ENCODE measurements at places on chromosomes 5 and 9.

- DNase-seq = no peak
These were observed 3.6 kb downstream of the CEP78 start for GRCh38 chr9:78239506-78239905.

- DNase-seq = no peak
These were observed 51.4 kb downstream of the TRIP13 start for GRCh38 chr5:943918-944620.

DNA sequence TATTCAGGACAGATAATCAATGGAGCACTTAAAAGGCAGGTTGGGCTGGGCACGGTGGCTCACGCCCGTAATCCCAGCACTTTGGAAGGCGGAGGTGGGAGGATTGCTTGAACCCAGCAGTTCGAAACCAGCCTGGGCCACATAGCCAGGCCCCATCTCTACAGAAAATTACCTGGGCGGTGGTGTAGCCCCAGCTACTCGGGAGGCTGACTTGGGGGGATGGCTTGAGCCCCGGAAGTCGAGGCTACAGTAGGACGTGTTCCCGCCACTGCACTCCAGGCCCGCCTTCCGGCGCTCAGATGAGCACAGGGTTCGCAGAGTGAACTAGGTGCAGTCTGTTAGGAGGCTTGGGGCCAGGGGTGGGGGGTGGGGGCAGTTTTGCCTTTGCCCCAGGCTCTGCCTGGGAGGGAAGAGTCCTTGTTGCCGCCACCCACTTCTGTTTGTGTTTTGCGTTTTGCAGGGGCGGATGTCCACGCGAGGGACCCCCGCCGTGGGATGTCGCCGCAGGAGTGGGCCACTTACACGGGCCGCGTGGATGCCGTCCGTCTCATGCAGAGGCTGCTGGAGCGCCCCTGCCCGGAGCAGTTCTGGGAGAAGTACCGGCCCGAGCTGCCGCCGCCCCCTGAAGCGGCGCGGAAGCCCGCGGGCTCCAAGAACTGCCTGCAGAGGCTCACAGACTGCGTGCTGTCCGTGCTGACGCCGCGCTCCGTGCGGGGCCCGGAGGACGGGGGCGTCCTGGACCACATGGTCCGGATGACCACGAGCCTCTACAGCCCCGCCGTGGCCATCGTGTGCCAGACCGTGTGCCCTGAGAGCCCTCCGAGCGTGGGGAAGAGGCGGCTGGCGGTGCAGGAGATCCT, 85.2 kb downstream of the ANKRD33B start:
- no peak for DNase-seq

- peak; percentile 70 for DNase-seq
These were observed 89.2 kb upstream of the PRLR start for GRCh38 chr5:35319333-35320002.

- peak; percentile 82 for DNase-seq
These were observed 607.8 kb downstream of the BNC2 start for GRCh38 chr9:16262477-16263261.

DNA sequence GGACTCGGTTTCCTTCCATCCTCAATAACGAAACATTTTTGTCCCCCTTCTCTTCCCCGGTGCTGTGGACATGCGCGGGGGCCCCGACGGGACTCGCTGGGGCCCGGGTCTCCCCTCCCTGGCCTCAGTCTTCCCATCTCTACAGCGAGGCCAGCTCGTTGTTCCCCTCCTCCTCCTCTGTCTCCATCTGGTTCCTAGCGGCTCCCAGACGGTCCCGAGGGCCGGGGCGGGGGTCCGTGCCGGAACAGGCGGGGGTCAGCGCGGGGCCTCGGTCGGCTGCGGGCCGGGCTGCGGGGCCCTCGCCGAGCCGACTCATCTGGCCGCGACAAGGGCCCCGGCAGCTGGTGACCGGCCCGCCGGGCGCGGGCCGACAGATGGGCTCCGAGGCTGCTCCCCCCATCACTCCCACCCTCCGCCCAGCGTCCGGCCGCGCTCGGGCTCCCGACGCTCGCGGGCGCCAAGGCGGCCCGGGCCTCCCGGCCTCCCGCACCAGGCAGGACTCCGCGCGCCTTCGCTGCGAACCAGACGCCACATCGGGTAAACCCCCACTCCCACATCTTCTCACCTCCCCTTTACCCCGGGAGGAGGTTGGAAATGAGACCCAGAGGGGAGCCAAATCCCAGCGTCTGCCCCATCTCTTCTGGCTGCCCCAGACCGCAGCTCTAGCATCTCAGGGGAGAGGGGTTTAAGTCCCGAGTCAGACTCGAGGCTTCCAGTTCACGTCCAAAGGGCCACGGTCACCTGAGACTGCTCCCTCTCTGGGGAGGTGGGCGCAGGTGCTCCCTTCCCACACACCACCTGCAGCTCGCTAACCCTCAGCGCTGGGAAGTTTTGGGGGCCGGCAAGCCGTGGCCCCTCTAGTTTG, 8.1 kb downstream of the BARHL1 start:
- DNase-seq = no peak

DNA sequence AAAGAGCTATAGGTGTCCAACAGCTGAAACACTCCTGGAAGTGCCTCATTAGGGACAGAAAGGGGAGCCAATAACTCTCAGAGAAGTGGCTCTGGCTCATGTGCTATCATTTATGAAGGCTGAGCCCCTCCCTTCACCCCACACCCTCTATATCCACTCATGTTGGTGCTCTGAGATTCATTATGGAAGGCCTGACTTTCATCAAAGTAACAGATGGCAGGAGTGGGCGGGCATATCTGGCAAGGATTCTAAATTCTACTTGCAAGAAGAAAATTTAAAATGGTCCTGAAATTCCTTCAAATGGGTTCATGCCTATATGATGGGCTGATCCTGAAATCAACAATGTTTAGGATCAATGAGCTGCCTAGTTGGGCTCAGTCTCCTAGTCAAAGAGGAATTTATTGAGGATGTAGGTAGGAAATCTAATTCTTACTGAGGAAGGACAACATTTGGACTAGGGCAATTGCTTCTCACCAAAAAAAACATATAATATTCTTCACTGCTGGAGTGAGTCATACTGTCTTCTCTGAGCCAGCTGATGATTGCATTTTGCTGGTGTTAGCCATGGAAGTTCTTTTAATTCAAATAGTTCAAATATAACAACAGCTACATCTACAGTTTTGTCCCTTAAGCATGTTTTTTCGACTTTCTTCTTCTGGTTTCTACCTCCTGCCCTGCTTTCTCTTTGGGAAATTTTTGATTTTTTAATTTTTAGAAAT, 23.5 kb downstream of the NMRK1 start:
- DNase-seq = no peak

DNA sequence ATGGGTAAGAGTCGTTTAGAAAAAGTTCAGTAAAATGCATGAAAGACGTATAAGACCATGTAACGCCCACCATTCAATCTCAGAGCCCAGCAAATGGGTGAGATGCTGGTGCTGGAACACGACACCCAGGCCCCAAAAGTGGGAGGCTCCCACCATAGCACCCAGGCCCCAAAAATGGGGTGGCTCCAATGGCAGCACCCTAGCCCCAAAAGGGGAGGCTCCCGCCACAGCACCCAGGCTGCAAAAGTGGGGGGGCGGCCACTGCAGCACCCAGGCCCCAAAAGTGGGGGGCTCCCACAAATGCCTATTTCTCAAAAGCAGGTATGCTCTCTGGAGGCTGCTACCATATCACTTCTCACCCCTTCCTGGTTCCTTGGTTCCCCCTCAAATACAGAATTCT, 12.7 kb downstream of the FSTL4 start:
- no peak for DNase-seq

DNA sequence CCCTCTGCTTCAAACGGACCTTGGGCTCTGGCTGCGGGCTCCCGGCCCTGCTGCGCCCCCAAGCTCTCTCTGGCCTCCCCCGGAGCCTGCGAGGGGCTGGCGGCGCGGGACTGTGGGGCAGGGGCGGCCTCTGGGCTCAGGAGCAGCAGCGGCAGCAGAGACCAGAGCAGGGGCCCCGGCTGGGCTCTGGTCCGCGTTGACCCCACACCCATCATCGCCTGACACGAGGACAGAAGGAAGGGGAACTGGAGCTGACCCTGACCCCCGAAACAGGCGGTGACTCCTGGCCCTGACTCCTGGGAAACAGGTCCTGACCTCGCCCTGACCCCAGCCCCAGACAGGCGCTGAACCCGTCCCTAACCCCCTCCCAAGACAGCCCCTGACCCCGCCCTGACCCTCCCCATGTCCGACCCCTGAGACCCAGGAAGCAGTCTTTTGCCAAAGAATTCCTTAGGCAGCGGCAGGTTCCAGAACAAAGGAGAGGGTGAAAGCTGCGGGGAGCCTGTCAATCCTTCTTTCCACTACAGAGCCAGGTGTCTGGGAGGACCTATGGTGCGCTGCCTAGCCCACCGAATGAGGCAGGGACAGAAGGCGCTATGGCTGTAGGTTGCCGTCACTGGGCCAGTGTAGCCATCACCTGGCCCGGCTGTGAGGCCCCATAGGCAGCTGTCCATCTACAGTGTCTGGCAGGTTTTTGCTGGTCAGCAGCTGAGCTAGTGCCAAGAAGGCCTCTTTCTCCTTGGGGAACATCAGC, 74.7 kb upstream of the SPTLC1 start:
- no peak for DNase-seq

DNA sequence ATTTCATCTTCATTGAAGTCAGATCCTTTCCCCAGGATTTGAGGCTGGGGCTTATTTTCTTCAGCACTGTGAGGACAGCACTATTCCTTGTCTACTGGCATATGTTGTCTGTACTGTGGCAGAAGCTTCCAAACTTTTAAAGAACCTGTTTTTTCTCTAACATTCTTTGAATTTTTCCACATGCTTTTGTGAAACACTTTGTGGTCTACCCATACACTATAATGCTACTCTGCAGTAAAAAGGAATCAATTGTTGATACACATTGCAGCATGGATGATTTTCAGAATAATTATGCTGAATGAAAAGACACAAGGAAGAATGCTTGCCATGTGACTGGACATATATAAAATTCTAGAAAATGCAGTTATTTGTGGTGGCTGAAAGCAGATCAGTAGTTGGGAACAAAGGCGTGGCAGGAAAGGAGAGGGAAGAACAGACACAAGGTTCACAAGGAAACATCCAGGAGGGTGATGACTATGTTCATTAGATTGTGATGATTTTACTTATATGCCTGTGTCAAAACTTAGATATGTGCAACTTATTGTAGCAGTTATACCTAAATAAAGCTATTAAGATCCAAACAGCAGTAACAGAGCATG, 96.8 kb downstream of the WNK2 start:
- no peak for DNase-seq

DNA sequence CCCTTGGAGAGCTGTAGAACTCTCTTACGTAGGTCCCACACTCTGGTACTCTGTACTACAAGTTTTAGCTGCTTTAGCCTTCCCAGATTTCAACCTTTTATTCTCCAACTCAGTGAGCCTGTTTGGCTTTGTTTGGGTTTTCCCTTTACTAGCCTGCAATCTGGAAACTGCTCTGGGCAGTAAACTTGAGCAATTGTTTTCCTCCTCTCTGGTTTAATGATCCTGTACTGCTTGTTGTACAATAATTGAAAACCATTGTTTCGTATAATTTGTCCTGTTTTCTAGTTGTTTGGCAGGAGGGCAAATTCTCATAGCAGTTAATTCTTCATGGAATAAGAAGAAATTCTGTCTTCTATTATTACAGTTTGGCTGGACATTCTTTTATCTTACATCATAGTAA, 62.8 kb upstream of the TLX3 start:
- DNase-seq = no peak

DNA sequence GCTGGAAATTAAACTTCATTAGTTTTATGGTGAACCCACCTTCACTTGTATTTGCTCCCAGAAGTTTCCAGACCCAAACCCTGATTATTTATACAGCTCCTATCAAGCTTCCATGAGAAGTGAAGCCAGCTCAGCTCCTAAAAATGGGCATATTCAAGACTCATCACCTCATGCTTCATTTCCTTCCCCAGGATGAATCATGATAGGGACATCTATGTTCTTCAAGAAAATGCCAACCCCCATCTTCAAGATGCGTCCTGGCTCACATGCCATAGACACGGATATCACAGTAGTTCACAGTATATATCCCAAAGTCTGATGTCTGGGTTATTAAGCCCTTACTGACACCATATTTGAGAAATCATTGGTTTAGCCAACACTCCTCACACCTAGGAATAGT, 217.6 kb downstream of the NPR3 start:
- no peak for DNase-seq

GRCh38 chr9:137972988-137973470, 95.4 kb downstream of the CACNA1B start:
- no peak for DNase-seq

- DNase-seq = no peak
These were observed 6.0 kb upstream of the IL9 start for GRCh38 chr5:135901633-135902032.

DNA sequence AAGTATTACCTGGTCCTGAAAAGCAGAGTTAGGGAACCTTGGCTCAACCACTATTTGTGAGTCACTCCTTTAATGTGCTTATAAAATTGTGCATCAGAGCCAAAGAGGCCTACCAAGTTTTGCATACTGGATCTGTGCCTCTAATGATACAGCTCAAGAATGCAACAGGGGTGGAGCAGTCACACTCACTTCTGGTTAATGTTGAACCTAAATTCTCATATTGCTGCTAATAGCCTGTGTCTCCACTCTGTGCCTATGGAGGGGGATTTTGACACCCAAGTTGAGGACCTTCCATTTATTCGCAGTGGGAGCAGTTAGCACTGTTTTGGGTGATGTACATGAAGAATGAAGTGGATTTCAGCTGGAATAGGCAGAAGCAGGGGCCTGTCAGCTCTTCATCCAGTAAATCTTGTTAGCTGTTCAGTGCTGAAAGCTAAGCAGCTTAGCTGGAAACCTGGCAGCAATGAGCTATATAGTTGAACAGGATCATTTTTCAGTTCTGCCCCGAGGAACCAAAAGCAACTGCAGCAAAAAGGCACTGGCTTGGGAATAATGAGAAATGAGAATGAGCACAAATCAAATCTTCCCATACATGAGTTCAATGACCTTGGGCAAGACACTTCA, 9.7 kb downstream of the SH3TC2 start:
- DNase-seq = no peak

DNA sequence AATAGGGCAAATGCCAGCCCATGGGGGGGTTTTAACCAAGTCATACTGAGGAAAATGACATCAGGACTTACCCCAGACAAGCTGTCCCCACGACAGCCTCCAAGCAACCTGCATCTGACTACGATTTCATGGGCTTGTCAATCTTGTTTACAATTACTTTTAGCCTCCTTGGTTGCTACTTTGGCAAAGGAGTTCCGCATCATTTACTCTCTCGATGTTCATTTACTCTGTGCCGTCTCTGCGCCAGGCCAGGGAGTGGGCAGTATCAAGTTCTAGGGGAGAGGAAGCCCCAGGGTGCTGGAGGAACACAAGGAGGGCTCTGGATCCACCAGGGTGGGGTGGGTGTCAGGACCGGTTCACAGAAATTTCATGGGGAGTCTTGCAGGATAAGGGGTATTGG, 23.9 kb downstream of the PTPN3 start:
- DNase-seq = no peak

DNA sequence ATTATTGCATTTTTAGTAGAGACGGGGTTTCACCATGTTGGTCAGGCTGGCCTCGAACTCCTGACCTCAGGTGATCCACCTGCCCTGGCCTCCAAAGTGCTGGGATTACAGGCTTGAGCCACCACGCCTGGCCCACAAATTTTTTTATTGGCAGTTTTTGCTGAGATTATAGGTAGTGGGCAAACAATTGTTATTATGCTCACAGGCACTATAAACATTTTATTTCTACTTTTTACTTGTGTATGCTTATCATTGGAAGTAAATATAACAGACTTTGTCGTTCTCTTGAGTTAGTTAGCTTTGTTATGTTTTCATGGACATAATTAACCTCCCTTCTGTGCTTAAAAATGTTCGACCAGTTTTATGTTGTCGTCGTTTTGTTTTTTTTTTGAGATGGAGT, 23.9 kb downstream of the UGCG start:
- DNase-seq = no peak

Measured in RPMI8226 (cell line).